ENCODE measurements at places on chromosomes 2 and 18. TPM values are rescaled to one million over a fixed set of nuclear protein-coding genes. Genes with fewer than 3 reads are reported as not detected.

GRCh38 chr2:197838579-197838978 lies 34.2 kb downstream of the PLCL1 start:
- no peak for DNase-seq

DNA sequence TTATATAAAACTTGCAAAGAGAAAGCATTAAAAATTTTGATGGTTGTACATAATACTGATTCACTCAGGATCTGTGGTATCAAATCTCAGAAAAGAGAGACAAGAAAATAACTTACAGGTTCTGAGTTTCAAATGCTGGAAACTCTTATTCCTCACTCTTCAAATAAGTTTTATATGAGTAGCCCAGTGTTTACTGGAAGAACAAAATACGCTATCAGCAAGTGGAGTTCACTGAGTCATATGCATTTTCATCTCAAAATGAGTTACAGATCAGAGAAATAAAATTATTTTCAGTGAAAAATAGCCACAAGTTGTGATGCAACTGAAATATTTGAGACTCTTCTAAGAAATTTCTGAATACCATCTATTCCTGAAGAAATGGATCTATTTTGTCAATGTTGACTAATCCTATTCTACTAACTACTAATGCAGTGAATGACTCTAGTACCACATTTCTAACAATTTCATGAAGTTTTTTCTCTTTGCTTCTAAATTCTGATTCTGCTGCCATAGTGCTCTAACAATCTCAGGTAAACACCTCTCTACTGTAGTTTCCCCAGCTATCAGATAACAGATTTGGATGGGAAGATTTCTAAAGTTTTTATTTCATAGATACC lies 391.7 kb downstream of the ZEB2 start:
- DNase-seq: no peak

- DNase-seq: no peak
Observed at GRCh38 chr2:128791120-128791984, 472.7 kb upstream of the HS6ST1 start.

Gene CTAGE1
- total RNA-seq: not detected

- no peak for DNase-seq
Observed at GRCh38 chr2:197261808-197262226, 48.8 kb downstream of the ANKRD44 start.

Gene LDLRAD4
- 18.3 TPM for total RNA-seq

DNA sequence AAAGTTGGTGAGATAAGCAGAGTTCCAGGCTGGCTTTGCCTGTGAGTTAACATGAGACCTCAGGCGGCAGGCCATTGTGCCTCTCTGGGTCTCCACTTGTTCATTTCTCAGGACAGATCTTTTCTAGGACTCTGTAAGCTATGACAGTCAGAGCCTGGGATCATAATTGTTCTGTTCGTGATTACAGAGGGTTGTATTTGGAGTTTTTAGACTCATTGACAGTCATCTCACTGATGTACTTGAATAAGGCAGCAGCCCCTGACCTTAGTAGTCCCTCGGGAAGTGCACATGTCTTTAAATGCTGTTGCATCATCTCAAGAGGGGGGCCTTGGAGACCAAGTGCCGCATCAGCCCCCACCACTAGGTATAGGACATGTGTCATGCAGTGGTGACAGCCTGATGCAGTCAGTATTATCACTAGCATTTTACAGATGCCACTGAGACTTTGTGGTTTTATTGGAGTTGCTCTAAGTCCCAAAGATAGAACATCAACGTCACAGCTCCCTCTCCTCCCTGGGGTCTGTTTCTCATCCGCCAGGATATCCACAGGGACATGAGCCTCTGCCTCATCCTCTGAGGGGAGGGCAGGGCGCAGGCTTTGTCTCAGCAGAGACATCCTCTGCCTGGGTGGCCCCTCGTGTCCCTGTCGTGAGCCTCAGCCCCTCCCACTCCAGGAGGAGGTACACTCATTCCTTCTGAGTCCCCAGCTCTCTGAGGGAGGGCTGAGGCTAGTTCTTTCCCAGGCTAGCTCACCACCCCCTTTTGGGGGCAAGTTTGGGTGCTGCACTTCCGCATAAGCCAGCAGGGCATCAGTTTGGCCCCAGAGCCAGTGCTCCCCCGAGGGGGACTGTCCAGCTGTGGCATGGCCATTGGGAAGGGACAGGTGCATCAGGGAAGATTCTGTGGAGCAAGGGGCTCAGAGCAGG lies 14.1 kb downstream of the GLI2 start:
- DNase-seq: no peak

- DNase-seq: no peak
Observed at GRCh38 chr2:54403512-54404238, 52.5 kb upstream of the SPTBN1 start.

Gene STARD6
- 0.52 TPM for total RNA-seq

Gene LRRTM4
- not detected for total RNA-seq
